ENCODE measurements at places on chromosomes 16 and 17.

DNA sequence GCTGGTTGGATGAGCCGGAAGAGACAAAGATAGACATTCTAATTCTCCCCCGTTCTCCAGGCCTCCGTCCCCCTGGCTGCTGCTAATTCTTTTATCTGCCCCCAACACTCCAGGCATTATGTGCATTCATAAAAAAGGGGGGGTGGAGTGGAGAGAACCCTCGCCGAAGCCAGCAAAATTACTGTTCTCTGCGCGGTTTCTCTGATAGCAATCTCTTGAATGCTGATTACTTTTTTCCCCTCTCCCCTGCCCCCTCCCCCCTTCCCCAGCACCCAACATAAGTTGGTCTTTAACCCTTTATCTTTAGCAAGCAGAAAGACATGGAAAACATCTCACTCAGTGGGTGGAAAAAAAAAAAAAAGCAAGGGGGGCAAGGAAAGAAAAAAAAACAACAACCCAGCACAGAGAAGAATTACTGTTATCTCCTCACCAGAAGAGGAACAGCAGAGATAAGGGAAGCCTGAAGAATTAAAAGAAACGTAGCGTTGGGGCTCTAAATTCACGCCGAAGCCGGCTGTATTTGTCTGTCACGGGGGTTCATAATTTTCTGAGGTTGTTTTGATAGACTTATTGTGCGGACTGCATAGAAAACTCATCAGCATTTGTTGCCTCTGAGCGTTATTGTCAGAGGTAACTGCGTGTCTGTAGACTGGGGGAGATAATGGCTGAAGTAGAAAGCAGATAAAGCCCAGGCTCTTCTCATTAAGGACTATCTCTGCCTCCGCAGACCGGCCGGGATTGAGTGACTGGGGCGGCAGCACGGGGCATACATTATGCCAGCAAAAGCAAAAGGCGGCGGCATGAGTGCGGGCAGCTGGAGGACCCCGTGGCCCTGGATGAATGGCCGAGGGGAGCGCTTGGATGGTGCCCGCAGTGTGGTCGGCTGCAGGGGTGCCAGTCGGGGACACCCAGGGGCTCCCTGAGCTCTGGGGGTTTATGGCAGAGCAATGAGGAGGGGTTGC is 126.9 kb downstream of the MRM1 start:
- no peak for DNase-seq

DNA sequence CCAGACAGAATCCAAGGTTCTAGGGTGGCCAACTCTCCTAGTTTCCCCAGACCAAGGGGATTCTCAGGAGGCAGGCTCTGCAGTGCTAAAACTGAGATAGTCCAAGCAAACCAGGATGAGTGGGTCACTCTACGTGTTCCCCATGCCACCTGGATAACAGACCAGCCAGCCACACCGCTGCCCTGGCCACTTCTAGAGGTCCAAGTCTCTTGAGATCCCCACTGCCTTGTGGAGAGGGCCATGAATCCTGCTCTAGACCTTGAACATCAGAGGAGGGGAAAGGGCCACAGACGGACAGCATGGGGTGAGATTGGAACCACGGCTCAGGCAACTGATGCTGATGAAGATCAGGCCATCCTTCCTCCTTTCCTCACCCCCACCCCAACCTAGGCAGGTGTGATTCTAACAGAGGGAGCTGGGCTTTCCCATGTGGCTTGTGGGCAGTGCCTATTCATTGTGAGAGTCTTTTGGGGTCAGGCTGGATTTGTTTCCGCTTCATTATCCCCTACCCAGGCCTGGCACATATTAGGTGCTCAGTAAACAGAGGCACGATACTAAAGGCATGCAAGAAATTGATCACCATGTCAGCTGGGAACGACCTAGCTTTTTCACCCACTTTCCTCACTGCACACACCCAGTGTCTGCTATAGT is 16.8 kb upstream of the TVP23A start:
- no peak for DNase-seq

GRCh38 chr16:19757762-19758595 is 39.9 kb downstream of the IQCK start:
- DNase-seq: no peak

- peak; percentile 76 for DNase-seq
Observed at GRCh38 chr16:11164482-11165270, 91.3 kb downstream of the SOCS1 start.

- DNase-seq: no peak
Observed at GRCh38 chr16:28838558-28838918, 7.6 kb downstream of the TUFM start.

DNA sequence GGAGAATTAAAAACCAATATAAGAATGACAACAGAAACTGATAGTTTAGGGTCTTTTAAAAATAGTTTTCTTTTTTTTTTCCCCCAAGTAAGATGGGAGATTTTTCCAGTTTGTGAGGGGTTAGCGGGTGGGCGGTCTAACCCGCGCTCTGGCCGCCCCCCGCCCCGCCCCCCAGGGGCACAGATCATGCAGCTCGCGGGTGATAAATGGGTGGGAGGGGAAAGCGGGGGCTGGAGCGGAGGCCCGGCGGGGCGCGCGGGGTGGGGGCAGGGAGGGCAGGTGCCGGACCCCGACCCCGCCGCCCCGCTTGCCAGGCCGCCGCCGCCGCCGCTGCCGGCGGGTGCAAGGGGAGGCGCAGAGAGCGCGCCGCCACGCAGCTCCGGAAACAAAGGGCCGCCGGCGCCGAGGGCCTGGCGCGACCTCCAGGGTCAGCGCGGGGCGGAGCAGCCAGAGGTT is 60.1 kb upstream of the GSE1 start:
- DNase-seq: peak; percentile 95

- DNase-seq: no peak
Observed at GRCh38 chr16:62201911-62202310, 165.7 kb upstream of the CDH8 start.

- no peak for DNase-seq
Observed at GRCh38 chr17:12637745-12638651, 27.7 kb upstream of the MYOCD start.

DNA sequence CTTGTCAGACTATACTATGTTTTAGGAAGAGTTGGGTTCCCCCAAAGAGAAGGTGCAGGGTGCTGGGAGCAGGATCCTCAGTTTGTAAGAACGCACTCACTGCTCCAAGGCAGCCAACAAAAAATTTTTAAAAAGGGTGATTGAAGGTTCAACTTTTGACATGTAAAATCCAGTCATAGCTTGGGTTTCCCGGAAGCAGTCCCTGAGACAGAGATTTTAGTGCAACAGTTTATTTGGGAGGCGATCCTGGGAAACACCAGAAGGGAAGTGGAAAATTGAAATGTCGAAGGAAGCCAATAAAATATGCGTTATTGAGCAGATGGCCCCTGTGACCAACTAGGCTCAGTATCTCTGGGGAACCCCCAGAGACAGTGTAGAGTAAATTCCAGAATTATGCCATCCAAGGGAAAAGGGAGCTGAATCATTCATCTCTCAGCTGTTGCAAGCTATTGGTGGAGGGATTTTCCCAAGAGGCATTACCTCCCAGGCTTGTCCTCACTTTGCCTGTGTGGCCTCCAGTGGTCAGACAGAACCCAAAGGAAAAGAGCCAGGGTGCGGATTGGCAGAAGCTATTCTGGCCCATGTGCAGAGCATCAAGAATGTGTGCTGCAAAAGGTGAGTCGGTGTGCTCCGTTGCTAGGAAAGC is 72.9 kb downstream of the HS3ST3B1 start:
- DNase-seq: no peak

DNA sequence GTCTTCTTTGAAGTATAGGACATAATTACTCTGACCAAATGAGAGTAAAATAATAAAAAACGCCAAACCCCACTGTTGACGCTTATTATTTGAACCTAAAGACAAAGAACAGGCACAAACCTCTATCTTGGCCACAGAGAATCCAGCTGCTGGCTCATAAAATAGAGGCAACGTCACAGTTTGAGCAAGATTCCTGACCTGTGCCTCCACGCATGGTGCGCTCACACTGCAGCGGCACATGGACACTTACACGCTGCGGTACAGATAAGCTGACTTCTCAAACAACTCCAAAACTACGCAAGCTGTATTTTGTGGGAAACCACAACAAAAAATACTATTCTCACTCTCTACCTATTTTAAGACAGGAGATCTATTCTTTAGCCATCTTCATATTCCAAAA is 38.8 kb upstream of the TRAP1 start:
- DNase-seq: no peak

DNA sequence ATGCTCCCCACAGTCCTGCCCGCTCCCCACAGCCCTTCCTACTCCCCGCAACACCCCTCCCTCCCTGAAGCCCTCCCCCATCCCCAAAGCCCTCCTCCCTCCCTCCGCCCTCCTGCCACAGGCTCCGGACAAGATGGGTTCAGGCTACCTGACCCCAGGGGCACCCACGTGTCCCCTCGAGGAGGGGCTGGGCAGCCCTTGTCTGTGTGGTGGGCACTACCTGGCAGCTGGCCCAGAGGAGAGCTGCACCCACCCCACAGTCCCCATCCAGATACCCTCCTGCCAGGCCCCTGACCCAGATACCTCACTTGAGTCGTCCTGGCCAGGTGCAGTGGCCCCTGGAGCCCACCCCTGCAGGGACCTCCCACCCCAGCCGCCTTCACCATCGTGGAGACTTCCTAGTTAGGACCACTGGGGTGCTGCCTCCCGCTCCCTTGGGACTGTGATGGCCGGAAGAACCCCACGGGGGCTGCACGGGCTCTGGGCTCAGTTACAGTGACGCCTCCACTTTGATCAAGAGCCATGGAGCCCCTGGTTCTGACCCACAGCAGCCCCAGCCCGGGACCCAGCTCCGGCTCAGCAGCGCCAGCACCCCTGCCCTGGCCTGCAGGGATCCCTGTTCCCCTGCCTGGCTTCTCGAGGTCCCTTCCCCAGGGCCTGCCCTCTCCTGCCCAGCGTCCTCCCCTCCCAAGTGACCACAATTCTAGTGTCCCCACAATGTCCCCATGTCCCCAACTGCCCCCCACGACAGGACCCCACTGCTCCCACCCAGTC is 806 bp downstream of the PERCC1 start:
- DNase-seq: no peak

DNA sequence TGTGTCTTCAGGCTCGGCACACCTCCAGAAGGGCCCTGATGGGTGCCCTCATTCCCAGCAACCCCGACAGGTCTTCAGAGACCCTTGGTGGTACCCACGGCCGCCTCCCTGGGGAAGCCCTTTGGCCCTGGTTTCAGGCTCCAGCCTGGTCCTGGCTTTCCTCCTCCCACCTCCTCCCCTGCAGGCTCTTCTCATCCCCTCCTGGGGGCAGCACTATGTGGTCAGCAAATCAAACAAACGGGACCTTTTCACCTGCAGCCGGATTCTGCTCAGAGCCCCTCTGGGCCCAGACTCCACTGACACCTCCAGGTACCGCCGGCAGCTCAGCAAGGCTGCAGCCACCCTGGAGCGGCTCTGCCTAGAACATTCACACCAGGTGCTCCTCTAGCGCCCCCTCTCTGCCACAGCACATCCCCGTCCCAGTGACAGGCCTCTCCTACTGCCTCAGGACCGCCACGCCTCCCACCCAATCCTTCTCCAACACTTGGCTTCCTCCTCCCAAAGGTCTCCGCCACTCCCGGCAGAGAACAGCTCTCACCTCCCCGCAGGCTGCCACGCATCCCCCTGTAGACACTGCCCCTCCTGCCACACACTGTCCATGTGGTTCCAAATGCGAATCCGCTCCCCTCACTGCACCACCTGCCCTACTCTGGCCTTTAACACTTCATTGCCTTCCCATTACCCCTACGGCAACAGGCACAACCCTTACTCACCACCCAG is 12.0 kb downstream of the CORO7 start:
- DNase-seq: peak; percentile 85

GRCh38 chr16:49094471-49094870 is 187.2 kb downstream of the CBLN1 start:
- peak; percentile 43 for DNase-seq

- DNase-seq: no peak
Observed at GRCh38 chr16:68499006-68499405, 40.1 kb upstream of the ZFP90 start.

- DNase-seq: no peak
Observed at GRCh38 chr17:31673076-31673475, 186.0 kb downstream of the COPRS start.
